ENCODE measurements at places on chromosomes 4 and X.

DNA sequence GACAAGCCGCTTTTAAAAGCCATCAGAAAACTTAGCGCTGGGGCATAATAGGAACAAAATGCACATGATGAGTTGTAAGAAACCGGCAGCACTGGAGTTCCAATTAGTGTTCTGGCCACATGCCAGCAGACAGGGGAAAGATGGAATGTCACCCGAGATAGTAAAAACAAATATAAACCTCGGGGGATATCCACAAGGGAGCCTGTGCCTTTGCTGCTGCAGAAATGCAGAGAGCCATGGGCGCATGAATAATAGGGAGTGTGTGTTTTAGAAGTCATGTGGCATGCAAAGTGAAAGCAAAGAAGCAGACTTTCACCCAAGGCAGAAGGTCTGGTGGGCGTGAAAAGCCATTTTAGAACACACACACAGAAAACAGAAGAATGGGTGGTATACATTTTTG, 19.1 kb downstream of the GPRASP3 start:
- no peak for DNase-seq

GRCh38 chr4:7516096-7516772, 81.5 kb upstream of the PSAPL1 start:
- no peak for DNase-seq

DNA sequence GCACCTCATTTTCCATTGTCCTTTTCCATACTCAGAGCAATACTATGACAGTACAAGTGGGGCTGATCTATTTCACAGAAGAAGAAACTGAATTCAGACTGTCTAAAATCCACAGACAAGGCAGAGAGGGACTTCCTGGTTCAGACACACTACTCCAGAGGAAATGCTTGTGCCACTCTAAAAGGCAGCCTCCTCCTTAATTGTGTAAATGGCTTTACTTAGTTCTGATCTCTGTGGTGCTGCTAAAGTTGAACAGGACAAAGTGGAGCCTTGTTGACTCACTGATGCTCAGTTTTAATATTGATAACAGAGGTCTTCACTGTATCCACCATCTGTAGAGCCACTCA, 122.4 kb downstream of the KIT start:
- no peak for DNase-seq

DNA sequence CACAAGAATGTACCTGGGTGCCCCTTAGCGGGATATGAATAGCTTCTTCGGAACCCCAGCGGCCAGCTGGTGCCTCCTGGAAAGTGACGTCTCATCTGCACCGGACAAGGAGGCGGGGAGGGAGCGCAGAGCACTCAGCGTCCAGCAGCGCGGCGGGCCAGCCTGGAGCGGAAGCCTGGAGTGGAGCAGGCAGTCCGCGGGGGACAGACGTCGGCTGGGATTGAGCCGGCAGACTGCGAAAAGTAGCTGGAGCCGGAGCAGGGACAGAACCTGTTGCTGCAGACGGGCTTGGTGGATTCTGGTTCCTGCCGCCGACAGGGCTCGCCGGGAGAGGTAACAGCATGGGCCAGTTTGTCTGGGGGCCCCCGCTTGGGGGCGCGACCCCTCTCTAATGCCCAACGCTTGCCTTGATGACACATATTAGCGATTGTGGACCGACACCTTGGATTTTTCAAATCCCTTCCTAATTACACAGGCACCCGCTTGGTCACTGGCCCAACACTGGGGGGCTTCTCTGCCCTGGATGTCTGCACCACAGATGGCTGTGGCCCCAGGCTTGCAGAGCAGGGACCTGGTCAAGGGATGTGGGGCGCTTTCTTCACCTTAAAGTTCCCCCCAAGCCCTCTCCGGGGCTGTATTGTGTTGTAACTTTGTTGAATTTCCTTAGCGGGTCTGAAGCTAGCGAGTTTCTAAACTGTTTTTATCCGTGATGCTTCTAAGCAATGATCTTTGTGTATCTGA, at the start of gene NPFFR2:
Gene NPFFR2, plus strand, starts transcription at position 133 of the 741 bp plus-strand sequence. CDS start 96,592 bp downstream, outside the sequence.
- DNase-seq = no peak

DNA sequence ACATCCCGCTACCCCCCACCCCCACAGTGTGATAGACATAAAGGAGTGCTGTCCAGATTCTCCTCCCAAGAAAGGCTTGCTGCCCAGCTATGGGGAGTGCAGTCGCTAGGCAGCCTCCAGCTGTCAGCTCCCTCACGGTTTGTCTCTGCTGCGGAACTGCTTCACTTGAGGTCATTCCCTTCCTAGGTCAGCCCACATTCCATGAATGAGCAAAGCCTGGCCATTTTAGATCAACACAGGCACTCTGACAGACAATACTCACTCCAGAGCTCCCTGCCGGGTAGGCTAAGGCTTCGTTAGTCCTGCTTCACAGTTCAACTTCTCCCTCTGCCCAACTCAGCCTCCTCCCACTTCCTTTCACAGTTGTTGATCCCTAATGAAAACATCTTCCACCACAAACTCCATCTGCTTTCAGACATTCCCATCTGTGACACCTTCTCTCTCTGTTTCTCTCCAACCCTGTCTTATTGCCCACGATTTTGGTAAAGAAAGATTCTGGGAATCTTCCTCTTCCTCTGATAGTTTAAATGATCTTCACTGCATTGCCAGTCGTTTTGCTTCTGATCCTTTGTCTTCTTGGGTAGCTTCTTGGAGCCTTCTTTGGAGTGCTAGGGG, 318.9 kb upstream of the F9 start:
- DNase-seq = no peak

DNA sequence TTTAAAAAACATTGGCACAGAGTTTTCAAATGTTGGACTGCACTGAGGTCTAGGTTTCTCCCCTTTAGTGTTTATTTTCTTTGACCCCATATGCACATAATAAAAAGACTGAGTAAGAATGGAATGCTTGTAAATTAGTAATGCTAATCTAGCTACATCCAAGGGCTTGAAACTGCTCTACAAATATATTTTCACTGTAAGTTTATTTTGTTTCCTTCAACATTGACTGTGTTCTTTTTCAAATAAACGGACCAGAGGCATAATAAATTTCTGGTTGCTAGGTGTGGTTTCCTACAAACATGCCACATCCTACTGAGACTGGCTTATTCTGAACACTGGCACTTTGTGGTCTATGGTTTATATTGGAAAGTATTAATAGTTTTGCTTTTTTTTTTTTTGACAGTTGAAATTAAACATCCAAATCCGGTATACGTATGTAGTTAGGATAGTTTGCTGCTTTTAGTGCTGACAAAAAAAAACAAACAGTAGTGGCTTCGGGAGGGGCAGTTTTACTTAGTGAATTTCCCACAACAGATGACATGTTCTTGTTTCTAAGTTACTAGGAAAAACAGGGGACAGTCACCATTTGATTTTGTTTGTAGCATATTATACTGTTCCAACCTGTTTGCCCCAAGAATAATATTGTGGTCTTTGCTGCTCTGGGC, 13.2 kb downstream of the CA5B start:
- DNase-seq = no peak

- no peak for DNase-seq
These were observed 732.5 kb downstream of the ARAP2 start for GRCh38 chr4:35511851-35512250.

DNA sequence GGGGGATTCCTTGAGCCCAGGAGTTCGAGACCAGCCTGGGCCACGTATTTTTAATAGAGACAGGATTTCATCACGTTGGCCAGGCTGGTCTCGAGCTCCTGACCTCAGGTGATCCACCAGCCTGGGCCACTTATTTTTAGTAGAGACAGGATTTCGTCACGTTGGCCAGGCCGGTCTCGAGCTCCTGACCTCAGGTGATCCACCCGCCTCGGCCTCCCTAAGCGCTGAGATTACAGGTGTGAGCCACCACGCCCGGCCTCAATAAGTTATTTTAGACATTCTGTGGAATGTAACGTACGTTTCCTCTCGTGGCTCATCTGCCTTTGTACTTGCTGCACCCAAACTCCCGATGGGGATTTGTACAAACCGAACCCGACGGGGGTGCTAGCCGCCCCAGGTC, 8.8 kb downstream of the ASMT start:
- no peak for DNase-seq

- no peak for DNase-seq
These were observed 101.5 kb downstream of the PSAPL1 start for GRCh38 chr4:7333024-7333780.

GRCh38 chr4:138671606-138672084, 343.9 kb upstream of the NOCT start:
- DNase-seq = no peak

DNA sequence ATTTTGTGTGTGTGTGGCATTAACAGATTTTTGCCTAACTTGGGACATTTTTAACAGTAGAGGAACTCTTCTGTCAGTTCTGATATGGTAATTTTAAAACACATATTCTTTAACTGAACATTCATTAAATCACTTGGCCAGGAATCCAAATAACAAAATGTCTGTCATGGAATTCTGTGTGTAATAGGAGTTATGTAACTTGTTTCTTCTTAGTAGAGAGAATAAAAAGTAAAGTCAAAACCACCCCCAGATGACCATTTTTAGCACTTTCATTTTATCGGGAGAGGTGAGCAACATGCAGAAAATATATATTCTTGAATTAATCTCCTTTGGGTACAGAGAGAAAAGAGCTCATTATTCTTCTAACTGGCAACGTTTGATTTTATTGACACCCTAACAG, 1740.3 kb downstream of the STIM2 start:
- DNase-seq = peak; percentile 64

- no peak for DNase-seq
These were observed 1.3 kb downstream of the MTHFD2L start for GRCh38 chr4:74159143-74159709.

DNA sequence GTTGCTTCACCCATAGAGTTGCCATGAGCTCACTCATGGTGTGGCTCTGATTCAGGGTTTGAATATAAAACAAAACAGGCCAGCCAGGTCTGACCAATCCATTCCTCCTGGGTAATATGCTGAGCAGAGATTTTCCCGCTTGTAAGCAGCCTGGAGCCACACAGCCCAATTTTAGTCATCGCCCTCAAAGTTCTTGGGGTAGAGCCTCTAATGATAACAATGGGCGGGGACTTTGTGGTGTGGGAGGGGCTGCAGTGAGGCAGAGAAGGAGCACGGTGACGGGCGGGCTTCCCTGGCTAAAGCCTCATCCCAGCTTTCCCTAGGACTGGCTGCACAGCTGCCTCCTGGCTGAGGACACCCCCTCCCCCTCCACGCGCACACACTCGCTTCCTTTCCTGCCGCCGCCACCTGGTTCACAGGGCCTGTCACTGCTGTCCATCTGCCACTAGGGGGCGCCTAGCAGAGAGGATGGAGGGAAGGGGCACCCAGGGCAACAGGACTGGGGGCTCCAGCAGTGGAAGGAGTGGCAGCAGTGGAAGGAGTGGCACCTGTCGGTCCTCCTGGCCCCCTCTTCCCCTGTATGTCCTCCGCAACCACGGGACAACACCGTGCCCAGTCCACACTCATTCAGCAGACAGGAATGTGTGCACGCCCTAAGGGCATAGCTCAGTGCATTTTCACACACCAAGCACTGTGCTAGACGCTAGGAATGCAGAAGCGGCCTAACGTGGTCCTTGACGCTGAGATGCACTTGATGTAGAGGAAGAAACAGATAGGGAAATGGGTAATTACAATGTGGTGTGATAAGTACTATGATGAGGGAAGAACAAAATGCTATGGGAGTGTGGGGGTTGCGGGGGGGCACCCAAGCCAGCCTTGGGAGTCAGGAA, 26.8 kb downstream of the PRPS1 start:
- no peak for DNase-seq

DNA sequence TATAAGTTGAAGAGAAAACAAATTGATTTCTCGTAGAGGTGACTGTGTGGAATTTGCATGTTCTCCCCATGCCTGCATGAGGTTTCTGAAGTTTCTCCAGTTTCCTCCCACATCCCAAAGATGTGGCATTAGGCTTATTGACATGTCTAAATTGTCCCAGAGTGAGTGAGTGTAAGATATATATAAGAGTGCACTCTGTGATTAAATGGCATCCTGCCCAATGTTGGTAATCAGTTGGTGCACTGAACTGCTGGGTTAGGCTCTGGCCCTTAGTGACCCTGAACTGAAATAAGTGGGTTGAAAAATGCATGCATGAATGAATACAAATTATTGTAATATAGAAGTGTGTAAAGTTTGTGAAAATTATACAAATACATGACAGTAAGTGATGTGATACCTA, 1106.5 kb downstream of the TECRL start:
- DNase-seq = no peak

- no peak for DNase-seq
These were observed 990.2 kb downstream of the STPG2 start for GRCh38 chr4:97153042-97153441.

GRCh38 chr4:165610679-165611437, 232.1 kb downstream of the CPE start:
- DNase-seq = no peak

DNA sequence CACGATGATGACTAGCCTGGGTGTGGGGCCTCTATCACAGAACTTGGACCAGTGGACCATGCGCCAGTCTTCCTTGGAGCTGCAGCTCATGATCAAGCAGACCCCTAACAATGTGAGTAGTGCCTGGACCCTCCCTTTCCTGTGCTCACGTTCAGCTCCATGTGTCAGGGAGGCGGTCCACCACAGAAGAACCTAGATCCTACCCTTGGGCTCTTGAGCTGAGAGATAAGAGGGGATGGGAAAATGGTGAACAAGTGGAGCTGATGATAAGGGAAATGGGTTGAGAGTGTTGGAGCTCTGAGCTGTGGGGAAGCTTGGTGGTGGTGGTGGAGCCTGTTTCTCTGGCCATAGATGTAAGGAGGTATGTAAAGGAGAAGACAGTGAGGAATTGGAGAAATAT, 13.1 kb downstream of the MED12 start:
- no peak for DNase-seq

- peak; percentile 41 for DNase-seq
These were observed at the start of gene NALF2 for GRCh38 chrX:69503782-69504625. TSS of gene NALF2 (plus strand) at chrX:69504326. CDS start at chrX:69505283, 957 bp downstream.

GRCh38 chr4:169407217-169407845, 136.6 kb upstream of the SH3RF1 start:
- no peak for DNase-seq

- DNase-seq = no peak
These were observed 158.2 kb downstream of the DEFB131A start for GRCh38 chr4:9602389-9602914.

GRCh38 chrX:123878252-123878721, 18.4 kb downstream of the XIAP start:
- no peak for DNase-seq

Measured in putamen (tissue), 1 donor.